Breast epithelium (tissue), 4 donors: ENCODE measurements at places on chromosomes 7 and 10. TPM values are rescaled to one million over a fixed set of nuclear protein-coding genes. Genes with fewer than 3 reads are reported as not detected.

- no peak for DNase-seq
- no peak overlapping the region for H3K27ac ChIP-seq
- no peak overlapping the region for H3K4me3 ChIP-seq
- no peaks in the 10 kb centered on the region for H3K36me3 ChIP-seq
- H3K4me1 ChIP-seq, result no peaks in the 10 kb centered on the region
Measured at GRCh38 chr10:28250782-28251181, 52.1 kb downstream of the MPP7 start.

DNA sequence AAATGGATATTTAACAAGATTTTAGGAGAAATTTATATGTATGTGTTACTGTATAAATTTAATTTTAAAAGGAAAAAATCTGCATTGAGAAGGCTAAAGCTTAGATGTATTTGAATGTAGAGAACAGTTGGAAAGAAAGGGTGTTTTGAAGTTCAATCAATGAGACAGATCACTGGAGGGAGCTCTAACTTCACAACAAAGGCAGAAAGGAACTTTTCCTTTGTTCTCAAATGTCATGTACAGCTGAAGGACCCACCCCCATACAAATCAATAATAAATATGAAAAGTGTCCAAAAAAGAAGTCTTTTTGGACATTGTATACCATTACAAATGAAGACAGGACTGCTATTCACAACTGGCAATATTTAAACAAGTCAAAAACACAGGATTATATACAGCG is 403.4 kb downstream of the DNAJB9 start:
- H3K4me3 ChIP-seq, result no peak overlapping the region
- no peaks in the 10 kb centered on the region for H3K27me3 ChIP-seq
- H3K4me1 ChIP-seq, result no peaks in the 10 kb centered on the region
- no peaks in the 10 kb centered on the region for H3K36me3 ChIP-seq

DNA sequence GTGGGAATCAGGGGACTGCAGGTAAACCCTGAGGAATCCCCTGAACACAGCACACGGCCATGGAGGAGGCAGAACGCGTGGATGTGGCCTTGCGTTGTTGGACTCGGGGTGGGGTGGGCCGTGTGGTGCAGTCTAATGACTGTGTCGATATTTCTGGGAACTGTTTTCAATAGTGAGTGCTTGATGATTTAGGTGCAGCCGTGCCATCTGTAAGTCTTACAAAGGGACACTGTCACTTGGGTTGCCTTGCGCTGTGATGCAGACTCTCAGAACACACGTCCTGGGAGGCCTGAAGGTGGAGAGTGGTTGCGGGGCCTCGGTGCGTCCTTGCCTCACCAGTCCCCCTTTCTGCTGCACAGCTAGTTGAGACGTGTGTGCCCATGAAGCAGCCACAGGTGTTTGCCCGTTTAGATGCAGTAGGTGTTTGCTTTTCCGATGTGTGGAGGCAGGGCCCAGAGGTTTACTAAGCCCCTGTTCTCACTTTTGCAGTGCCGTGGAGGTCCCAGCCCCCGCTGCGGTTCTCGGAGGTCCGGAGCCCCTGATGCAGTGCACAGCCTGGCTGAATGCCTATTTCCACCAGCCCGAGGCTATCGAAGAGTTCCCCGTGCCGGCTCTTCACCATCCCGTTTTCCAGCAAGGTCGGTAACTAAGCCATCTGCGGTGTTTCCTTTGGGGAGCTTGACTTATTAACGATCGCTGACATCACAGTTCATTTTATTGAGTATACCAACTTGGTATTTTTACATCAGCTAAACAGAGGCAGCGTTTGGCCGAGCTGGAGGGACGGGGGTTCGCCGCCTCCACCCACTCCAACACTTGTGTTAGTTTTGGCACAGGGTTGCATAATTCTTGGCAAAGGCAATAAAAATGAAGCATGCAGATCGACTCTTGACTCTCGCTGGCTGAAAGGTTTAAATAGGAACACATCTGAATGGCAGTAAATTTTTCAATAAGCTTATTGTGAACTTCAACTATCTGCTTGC is 240.7 kb downstream of the MGMT start:
- H3K27me3 ChIP-seq, result no peaks in the 10 kb centered on the region
- DNase-seq, result no peak
- H3K4me1 ChIP-seq, result no peaks in the 10 kb centered on the region
- no peaks in the 10 kb centered on the region for H3K36me3 ChIP-seq
- H3K27ac ChIP-seq, result no peak overlapping the region

DNA sequence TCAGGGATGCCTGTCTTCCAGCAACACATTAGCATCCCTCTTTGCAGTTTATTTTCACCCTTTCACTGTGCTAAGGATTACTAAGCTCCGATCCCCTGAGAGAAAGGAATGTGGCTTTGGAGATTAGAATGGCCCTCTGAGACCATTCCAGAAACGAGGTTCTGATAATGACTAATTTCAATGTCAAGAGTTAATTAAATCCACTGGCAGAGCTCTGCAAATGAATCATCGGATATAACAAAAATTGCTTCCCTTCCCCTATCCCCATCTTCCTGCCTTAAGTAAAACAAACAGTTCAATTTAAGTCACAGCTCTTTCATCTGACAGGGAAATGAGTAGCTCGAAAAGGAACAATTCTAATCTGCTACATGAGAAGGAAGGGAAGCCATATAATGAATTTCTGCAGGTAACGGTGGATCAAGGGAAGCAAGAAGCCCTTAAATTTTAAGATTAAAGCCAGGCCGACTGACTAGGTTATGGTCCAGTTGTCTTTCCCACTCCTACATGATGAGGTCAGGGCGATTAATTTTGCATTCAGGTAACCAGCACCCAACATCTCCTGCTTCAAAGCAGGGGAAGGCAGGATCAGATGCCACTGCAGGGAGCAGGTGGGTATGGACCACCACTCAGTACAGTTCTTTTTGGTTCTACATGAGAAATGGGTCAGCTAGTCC is 50.5 kb downstream of the MALSU1 start:
- H3K27me3 ChIP-seq, result no peaks in the 10 kb centered on the region
- H3K4me1 ChIP-seq, result no peaks in the 10 kb centered on the region
- no peak for DNase-seq
- no peak overlapping the region for H3K27ac ChIP-seq

DNA sequence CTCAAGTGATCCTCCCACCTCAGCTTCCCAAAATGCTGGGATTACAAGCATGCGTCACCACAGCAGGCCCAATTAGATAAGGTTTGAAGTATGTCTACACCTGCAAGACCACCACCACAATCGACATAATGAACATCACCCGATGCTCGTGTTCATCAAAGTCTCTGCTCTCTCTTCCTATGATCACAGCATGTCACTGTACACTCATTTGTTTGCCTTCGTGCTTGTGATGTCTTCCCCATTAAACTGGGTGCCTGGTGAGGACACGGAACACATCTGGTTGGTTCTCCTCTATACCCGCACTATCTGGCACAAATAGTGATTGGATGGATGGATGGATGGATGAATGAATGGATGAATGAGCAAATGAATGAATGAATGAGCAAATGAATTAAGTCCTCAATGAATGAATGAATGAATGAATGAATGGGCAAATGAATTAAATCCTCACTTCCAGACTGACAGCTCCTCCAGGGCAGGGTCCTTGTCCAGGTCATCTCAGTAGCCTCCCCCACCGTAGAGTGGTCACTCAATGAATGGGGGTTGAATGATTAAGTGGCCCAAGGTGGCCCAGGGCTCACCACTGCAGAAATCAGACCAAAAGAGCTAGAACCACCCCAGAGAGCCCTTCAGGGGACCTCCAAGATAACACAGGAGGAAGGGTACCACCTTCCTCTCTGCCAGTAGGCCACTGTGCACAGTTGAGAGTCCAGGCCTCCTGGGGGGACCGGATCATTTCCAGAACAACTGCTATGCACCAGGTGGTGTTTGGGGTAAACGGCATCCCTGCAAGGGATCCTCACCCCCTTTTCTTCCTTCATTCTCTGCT is 101.9 kb upstream of the TNRC18 start:
- peak; percentile 55 for DNase-seq
- peak overlapping the region; percentile 100 for H3K27ac ChIP-seq
- H3K27me3 ChIP-seq, result no peaks in the 10 kb centered on the region
- H3K36me3 ChIP-seq, result no peaks in the 10 kb centered on the region
- no peaks in the 10 kb centered on the region for H3K4me1 ChIP-seq

- no peak for DNase-seq
- no peak overlapping the region for H3K27ac ChIP-seq
- H3K27me3 ChIP-seq, result no peaks in the 10 kb centered on the region
- H3K36me3 ChIP-seq, result no peaks in the 10 kb centered on the region
- H3K4me1 ChIP-seq, result no peaks in the 10 kb centered on the region
- no peak overlapping the region for H3K4me3 ChIP-seq
Measured at GRCh38 chr10:12934777-12935176, 66.7 kb downstream of the CCDC3 start.

DNA sequence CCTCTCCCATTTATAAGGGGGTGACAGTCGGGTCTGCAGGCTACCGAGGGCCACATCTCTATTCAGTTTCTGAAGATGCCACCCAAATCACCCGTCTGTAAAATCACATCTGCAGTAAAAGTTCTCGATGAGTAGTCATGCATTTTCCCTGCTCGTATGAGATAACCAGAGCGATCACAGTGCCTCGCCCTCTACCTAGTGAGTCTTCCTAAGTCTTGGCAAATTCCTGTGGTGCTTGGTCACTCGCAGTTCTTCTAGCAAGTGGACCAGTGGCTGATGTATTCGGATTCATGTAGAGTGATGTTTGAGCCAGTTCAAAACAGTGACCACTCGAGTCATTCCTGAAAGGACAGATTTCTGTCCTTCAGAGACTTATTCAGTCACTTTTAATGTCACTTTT is 44.9 kb downstream of the INSYN2A start:
- H3K36me3 ChIP-seq, result no peaks in the 10 kb centered on the region
- no peaks in the 10 kb centered on the region for H3K27me3 ChIP-seq
- no peaks in the 10 kb centered on the region for H3K4me1 ChIP-seq
- H3K27ac ChIP-seq, result no peak overlapping the region
- no peak for DNase-seq

- H3K4me3 ChIP-seq, result peak overlapping the region; percentile 13
- H3K36me3 ChIP-seq, result no peaks in the 10 kb centered on the region
- no peak overlapping the region for H3K27ac ChIP-seq
- peaks cover 99% of the 10 kb centered on the region for H3K27me3 ChIP-seq
- peaks cover 40% of the 10 kb centered on the region for H3K4me1 ChIP-seq
- DNase-seq, result no peak
Measured at GRCh38 chr10:123148414-123149161, 652 bp downstream of the HMX2 start.

DNA sequence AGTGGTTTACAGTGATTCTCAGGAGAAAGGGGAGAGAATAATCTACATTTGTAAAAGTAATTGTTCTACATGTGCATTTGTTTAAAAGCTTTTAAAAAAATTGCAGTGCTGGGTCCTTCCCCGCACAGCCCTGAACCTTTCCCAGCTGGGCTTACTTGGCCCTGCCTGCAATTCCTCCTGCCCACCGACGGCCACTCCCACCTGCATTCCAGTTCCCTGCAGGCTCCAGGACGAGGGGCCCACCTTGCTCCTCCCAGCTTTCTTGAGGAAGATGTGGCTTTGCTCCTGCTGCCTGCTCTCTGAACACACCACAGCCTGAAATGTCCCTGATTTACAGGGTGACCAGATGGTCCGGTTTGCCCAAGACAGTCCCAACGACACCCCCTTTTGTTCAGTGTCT is 222.7 kb downstream of the PRPF18 start:
- no peaks in the 10 kb centered on the region for H3K27me3 ChIP-seq
- no peak for DNase-seq
- no peaks in the 10 kb centered on the region for H3K4me1 ChIP-seq

DNA sequence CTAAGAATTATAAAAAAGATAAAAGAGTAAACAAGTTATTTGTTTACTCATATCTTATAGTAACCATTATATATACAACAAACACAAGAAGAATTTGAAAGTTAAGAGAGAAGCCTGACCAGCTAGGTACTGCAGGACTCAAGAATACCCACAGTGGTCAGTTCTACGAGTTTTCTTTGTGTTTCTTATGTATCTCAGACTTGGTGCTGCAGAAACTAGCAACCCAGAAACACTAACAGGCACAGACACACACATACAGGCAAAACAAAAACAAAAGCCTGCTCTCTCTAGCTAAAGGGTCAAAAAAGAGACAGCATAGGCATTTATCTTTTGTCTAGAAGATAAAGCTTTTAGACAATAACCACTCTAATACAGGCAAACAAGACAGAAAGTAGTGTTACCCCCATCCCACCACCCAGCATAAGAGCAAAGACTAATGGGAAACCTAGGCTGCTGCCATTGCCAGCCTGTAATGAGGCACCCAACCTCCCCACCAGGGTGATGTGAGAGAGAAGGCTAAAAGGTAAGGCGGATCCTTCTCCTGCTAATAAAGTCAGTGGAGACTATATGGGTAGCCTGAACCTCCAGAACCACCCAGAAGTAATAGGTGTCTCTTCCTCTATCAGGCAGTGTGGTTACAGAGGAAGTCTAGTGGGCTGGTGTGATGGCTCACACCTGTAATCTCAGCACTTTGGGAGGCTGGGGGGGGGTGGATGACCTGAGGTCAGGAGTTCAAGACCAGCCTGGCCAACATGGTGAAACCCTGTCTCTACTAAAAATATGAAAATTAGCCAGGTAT is 113.9 kb downstream of the DNAJC1 start:
- DNase-seq, result no peak
- no peaks in the 10 kb centered on the region for H3K27me3 ChIP-seq
- no peak overlapping the region for H3K4me3 ChIP-seq
- no peaks in the 10 kb centered on the region for H3K36me3 ChIP-seq
- no peaks in the 10 kb centered on the region for H3K4me1 ChIP-seq

- H3K4me1 ChIP-seq, result no peaks in the 10 kb centered on the region
- H3K27me3 ChIP-seq, result no peaks in the 10 kb centered on the region
- H3K4me3 ChIP-seq, result no peak overlapping the region
- no peak overlapping the region for H3K27ac ChIP-seq
- no peaks in the 10 kb centered on the region for H3K36me3 ChIP-seq
- DNase-seq, result no peak
Measured at GRCh38 chr10:23493711-23494110, 54.8 kb downstream of the OTUD1 start.

DNA sequence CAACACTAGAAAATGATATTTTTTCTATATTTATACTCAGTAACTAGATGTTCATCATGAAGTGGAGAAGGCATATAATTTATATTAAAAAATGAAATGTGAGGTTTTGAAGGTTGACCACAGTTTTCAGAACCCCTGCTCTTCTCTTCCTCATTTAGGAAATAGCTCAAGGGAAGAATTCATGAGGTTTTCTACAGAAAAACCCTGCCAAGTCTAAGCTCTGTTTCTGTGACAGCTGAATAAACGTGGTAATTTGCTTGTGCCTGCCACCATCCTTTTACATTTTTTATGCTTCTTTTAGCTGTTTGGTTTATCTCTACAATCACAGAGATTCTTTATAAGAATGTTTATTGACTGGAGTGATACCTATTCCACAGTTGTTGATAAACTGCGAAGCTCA is 630.3 kb upstream of the POT1 start:
- H3K4me1 ChIP-seq, result no peaks in the 10 kb centered on the region
- H3K27me3 ChIP-seq, result no peaks in the 10 kb centered on the region
- no peak for DNase-seq
- H3K27ac ChIP-seq, result no peak overlapping the region

HOXA7 gene
- total RNA-seq, result 8.8 TPM

CNPY1 gene
- total RNA-seq, result not detected

VWDE gene
- total RNA-seq, result 8.8 TPM

FAM20C gene
- total RNA-seq, result 30.7 TPM

MTURN gene
- 62.5 TPM for total RNA-seq

MGAM2 gene
- 2.9 TPM for total RNA-seq
